T-helper 2 cell (primary cell): ENCODE measurements at places on chromosomes 2 and 18.

DNA sequence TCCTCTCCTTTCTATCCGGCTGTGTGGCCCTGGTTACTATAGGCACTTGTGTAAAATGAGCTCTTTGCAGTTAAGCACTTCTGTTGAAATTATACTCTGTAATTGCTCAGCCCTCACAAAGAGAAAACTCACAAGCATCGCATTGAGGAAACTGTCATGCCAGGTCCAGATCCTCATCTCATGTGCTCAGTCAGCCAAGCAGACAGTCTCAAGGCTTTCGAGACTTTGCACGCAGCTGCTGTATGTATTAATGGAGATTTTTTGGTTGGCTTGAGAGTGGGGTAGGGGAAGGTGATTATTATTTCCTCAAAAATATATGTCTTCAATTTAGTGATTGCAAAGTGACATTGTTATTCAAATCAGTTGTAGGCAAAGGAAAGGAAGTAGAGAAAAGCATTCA, 33.0 kb upstream of the PHLPP1 start:
- no peak for DNase-seq

DNA sequence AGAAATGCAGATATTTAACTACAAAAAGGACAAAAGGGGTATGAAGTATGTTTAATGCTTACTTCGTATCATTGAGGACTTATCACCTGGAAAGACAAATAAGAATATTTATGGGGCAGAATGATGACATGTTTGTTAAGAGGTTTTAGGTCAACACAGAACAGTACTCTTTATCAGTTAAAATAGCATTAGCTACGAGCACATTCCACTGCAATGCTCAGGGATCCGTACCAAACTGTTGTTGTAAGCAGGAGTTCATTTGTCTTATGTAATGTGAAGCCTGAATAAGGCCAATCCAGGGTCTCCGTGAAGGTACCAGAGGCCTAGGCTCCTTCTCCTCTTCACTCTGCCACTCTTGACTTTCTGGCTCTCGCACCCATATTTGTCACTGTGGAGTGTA, 465.7 kb upstream of the NRP2 start:
- no peak for DNase-seq

- no peak for DNase-seq
These were observed 309.0 kb downstream of the CMPK2 start for GRCh38 chr2:6556755-6557154.

DNA sequence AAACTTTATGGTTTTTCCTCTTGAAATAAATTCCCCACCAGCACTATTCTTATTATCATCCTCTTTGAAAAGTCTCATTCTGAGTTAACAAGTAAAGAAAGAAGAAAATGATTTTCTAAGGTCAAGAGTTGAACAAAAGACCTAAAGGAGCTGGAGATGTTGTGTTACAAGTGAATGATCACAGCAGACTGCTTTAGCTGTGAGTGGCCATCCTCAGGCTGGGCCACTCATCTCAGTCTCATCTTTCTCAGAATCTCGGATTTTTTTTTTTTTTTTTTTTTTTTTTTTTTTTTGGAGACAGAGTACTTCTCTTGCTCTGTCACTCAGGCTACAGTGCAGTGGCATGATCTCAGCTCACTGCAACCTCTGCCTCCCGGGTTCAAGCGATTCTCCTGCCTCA, 133.3 kb downstream of the CDH2 start:
- DNase-seq = no peak

GRCh38 chr2:54572636-54573536, 116.8 kb downstream of the SPTBN1 start:
- DNase-seq = peak; percentile 40

DNA sequence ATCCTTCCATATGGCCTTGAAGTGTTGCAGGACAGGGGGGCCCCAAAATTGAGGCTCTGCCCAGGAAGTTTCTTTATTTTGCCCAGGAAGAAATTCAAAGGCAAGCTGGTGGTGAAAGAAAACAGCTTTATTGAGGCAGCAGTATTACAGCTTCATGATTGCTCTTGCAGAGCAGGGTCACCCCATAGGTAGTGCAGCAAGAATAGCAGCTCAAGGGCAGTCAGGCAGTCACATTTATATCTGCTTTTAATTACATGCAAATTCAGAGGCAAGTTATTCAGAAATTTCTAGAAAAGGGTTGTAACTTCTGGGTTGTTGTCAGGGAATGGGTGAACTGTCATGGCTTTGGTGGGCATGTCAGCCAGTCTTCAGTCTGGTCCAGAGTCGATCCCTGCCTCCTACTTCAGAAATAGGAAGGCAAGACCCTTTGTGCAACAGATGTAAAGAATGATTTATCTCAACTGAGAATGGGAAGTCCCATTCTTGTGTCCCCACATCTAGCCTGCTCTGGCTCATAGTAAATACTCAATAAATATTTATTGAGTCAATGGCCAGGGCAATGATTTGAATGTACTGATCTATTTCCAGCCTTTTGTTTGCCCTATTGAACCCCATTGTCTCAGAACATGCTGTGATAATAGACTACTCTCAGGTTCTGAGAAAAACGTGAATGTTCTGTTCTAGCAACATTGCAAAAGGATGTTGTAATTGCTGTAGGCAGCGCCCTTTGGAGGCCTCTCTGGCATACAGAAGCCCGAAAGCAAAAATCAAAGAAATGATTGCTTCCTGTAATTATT, 129.8 kb downstream of the MYO3B start:
- DNase-seq = no peak

GRCh38 chr18:7417727-7418126, 149.4 kb upstream of the PTPRM start:
- no peak for DNase-seq

- DNase-seq = no peak
These were observed 10.5 kb upstream of the TBC1D8 start for GRCh38 chr2:101161658-101162057.

- DNase-seq = no peak
These were observed 54.0 kb upstream of the IMP4 start for GRCh38 chr2:130288467-130289403.

GRCh38 chr2:176636401-176636800, 367.2 kb downstream of the MTX2 start:
- no peak for DNase-seq

- no peak for DNase-seq
These were observed 117.9 kb downstream of the MYCN start for GRCh38 chr2:16058256-16058655.

- no peak for DNase-seq
These were observed 4.8 kb upstream of the TTC39C start for GRCh38 chr18:24009651-24010333.

DNA sequence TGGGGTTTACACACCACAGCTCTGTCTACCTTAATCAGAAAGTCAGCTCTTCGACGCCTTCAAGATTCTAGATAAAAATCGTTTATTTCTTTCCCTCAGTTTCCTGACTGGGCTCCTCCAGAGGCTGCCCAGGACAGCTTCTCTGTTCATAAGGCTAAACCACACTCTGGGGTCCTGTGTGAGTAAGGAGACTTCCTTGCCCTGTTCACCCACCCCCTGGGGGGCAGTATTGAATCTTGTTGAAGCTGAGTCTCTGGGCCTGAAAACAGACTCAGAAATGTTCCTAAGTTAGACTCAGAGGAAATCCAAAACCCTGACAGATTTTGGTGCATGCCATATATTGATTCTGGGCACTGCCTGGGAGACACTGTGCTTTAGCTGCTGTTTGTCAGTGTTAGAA, 43.0 kb downstream of the G6PC2 start:
- no peak for DNase-seq

DNA sequence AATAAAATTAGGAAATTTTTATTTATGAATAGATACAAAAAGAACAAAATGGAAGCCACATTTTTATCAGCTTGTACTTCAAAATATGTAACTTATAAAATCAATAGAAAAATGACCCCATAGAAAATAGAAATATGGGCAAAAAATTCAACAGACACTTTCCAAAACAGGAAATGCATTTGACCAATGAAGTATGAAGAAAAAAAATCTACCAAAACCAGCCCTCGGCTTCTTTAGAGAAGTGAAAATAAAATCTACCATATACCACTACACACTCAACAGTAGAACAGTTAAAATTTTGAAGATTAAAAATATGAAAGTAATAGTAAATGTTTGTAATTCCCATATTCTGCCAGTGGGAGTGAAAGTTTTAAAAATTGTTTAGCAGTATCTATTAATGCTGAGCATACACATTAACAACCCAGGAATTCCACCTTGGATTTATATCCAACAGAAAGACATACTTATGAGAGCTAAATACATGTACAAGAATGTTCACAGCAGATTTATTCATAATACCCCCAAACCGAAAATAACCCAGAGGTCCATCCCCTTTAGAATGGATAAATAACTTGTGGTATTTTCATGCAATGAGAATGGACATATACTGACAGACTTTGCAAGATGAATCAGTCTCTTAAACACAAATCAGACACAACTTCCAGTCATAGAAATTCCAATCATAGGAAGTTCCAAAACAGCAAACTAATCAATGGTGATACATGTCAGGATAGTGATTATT, 318.0 kb downstream of the FIGN start:
- no peak for DNase-seq

DNA sequence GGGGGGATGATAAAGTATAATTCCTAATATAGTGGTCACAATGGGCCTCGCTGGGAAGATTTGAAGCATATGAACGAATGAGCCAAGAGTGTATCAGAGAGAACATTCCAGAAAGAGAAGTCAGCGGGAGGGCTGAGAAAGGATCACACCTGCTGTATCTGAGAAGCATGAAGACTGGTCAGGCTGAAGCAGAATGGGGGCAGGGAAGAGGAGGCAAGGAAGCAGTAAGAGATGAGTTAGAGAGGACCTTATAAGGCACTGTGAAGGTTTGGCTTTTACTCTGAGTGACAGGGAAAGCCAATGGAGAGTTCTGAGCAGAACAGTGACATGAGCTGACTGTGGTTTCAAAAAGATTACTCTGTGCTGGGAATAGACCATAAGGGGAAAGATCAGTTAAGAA, 73.5 kb downstream of the CHN1 start:
- no peak for DNase-seq

DNA sequence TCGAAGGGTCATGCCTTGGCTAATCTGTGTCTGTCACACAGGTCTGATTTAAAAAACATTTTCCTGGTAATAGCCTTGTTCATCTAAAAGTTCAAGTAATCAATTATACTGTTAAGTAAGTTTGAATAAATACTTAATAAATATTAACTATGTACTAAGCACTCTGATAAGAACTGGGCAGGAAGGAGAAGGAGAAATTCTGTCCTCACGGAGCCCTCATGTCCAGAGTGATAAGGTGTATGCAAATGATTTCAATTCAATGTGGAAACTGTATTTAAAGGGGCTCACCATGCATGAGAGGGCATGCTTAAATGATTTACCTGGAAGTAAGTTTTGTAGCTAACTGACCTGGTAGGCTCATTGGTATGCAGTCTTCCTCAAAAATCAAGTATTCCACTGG, 94.0 kb upstream of the LYPD6 start:
- DNase-seq = no peak

GRCh38 chr2:30584116-30584515, 137.1 kb downstream of the LCLAT1 start:
- no peak for DNase-seq

DNA sequence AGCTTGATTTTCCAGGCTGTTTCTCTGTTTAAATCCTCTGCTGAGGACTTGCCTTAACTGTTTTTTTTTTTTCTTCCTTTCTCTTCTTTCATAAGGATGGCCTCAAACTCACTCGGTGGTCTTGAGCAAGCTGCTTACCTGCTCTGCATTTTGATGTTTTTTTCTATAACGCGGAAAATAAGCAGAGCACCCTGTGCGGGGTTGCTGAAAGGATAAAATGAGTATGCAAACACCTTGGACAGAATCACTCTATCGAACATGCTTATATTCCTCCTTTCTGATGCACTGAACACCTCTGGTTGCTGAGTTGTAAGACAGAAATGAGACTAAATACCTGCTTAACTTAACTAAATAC, 41.1 kb upstream of the DSC1 start:
- DNase-seq = no peak

- no peak for DNase-seq
These were observed 401.4 kb downstream of the ALK start for GRCh38 chr2:29520001-29520400.
